ENCODE measurements at places on chromosomes 7 and 10.

GRCh38 chr7:114923403-114923713 is 1.5 kb downstream of the MDFIC start:
- DNase-seq = no peak

GRCh38 chr10:33412653-33413361 is 78.3 kb upstream of the NRP1 start:
- no peak for DNase-seq

DNA sequence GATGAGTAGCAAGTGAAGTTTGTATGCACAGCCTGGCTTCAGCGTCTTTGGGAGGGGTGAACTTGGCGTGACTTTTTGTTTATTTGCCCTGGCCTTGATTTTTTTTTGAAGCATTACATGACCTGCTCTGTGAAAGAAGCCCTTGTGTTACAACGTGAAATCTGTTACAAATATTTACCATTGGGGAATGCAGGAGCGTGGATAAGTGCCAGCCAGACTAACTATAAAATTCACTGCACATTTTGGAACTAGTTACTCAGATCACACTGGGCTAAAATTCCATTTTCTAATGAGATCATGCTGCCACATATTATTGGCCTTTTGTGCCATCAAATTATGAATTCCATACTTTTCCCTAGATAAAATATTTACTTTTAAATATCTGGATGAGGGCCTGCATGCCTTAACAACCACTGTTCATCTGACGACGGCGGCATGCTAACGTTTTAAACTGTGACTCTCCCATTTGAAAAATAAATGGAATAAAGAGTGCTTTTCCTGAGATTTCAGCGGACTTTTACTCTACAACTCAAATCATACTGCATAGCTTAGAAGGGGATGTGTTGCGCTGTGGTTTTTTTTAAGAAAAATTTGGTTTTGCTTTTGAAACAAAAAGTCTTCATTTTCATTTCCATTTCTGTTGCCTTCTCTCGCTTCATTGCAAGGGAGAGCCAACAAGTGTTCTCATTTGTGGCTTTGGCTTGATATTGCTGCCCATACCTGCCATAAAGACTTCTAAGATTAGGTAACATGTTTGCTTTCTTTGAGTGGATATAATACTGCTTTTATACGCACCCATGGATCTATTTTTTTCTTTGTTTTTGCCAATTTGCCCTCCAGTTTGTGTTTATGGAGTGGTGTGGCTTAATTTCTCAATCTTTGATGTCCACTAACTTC is 352.2 kb downstream of the TFEC start:
- DNase-seq = no peak

- DNase-seq = no peak
These were observed 274.8 kb downstream of the PTPRN2 start for GRCh38 chr7:158312789-158313188.

GRCh38 chr10:3226960-3227744 is 54.6 kb upstream of the PITRM1 start:
- no peak for DNase-seq

GRCh38 chr10:11197266-11197712 is 179.6 kb downstream of the CELF2 start:
- DNase-seq = no peak

GRCh38 chr7:157521061-157521731 is 184.4 kb downstream of the DNAJB6 start:
- DNase-seq = no peak

GRCh38 chr10:109239371-109239770 is 683.9 kb downstream of the XPNPEP1 start:
- no peak for DNase-seq

- DNase-seq = no peak
These were observed 375.5 kb upstream of the CELF2 start for GRCh38 chr10:10642189-10642588.

DNA sequence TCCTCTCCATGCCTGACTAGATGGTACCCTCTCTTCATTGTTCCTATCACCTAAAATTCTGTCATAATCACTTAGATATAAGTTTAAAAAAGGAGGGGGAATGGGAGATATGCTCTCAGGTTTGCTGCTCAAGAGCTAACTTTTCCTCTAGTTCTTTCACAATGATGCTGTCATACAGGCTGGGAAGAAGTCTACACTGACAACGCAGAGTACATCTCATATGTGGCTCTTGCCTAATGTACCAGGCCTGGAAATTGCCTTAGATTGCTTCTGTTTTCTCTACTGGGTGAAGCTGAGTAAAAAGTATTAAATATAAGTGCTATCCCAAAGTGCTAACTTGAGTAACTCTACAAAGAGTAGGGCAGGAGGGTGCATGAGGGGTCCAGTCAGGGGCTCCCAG is 43.8 kb upstream of the BET1 start:
- no peak for DNase-seq
